Tibial nerve (tissue), 4 donors: ENCODE measurements at places on chromosomes 6 and 20. TPM values are rescaled to one million over a fixed set of nuclear protein-coding genes. Genes with fewer than 3 reads are reported as not detected.
A peak's percentile ranks its signal among the peaks of the same experiment; 100 is the strongest.

DNA sequence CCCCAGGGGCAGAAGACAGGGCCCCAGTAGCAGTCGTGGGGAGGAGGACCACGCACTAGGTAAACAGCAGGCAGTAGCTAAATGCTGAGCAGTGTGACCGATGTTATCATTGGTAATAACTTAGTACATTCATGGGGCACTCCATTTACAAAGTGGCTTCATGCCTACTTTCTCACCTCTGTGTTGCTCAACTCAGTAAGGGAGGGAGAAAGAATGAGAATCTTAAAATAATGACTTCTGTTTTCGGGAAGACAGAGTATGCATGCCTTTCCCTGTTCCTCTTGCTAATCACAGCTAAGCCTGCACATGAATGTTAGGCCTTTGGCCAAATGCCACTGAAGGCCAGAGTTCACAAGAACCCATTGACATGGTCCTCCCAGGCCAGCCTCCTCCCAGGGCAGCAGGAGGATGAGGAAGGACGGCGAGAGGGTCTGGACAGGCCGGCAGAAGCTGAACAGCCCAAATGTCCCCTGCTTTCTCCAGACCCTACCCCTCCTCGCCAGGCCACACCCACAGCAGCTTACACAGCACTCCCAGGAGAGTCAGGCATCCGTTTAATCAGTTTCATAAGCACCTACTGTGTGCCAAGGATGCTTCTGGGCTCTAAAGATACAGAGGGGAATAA lies 183.4 kb downstream of the ANKRD60 start:
- no peak overlapping the region for H3K4me3 ChIP-seq
- peaks cover 51% of the 10 kb centered on the region for H3K4me1 ChIP-seq
- no peak for DNase-seq
- no peaks in the 10 kb centered on the region for H3K27me3 ChIP-seq

Gene COL9A3
- total RNA-seq = 63.6 TPM

- no peaks in the 10 kb centered on the region for H3K4me1 ChIP-seq
- DNase-seq = no peak
- H3K27me3 ChIP-seq = no peaks in the 10 kb centered on the region
- H3K27ac ChIP-seq = no peak overlapping the region
Observed at GRCh38 chr6:108176281-108177089, 10.7 kb downstream of the NR2E1 start.

Gene MUC22
- total RNA-seq = not detected

DNA sequence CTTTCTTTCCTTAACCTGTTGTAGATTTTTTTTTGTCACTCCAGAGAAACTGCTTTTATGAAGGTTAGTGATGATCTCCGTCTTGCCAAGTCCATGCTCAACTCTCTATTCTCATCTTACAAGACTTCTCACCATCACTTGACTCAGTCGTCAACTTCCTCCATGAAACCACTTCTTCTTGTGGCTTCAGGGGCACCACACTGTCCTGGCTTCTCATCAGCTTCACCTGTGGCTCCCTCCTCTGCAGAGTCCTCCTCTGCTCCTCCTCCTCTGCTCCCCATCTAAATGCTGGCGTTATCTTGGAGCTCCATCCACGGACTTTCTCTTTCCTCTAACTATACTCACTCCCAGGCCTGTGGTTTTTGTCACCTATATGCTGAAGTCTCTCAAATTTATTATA lies 187.5 kb downstream of the BACH2 start:
- no peak overlapping the region for H3K4me3 ChIP-seq
- no peak for DNase-seq
- H3K27me3 ChIP-seq = no peaks in the 10 kb centered on the region
- no peak overlapping the region for H3K27ac ChIP-seq
- H3K4me1 ChIP-seq = peaks cover 5% of the 10 kb centered on the region
- no peaks in the 10 kb centered on the region for H3K36me3 ChIP-seq

Gene GABRR1
- total RNA-seq = not detected

Gene NRN1
- 39.0 TPM for total RNA-seq

- peak overlapping the region; percentile 60 for H3K27ac ChIP-seq
- no peaks in the 10 kb centered on the region for H3K4me1 ChIP-seq
- H3K4me3 ChIP-seq = no peak overlapping the region
- H3K36me3 ChIP-seq = no peaks in the 10 kb centered on the region
- H3K27me3 ChIP-seq = no peaks in the 10 kb centered on the region
Observed at GRCh38 chr6:85435851-85436250, 14.0 kb upstream of the NT5E start.

Gene FKBP1C
- total RNA-seq = 1.2 TPM

DNA sequence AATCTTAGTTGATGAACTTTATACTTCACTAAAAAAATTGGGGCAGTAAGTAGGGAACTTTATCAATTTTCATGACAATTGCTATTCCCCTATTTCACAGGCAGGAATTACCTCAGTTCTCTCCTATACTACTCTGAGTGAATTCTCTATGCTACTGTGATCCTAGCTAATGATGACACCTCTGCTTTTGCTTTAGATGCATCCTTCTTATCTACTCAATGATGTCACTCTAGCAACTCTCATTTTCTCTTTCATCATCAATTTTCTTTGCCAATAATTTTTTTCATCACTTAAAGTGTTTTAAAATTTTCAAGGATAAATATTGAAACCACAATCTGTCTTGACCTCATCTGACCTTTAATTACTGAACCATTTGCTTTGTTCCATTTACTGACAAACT lies 8.1 kb downstream of the DEFB114 start:
- H3K27me3 ChIP-seq = no peaks in the 10 kb centered on the region
- no peaks in the 10 kb centered on the region for H3K36me3 ChIP-seq
- no peak overlapping the region for H3K4me3 ChIP-seq
- H3K4me1 ChIP-seq = no peaks in the 10 kb centered on the region

GRCh38 chr6:147503587-147503986 lies 4.9 kb upstream of the SAMD5 start:
- H3K36me3 ChIP-seq = no peaks in the 10 kb centered on the region
- H3K27ac ChIP-seq = no peak overlapping the region
- H3K4me3 ChIP-seq = no peak overlapping the region
- H3K4me1 ChIP-seq = peaks cover 17% of the 10 kb centered on the region
- DNase-seq = no peak
- H3K27me3 ChIP-seq = peaks cover 17% of the 10 kb centered on the region
